T-helper 22 cell (primary cell): ENCODE measurements at places on chromosomes 3 and 15.

- DNase-seq, result no peak
Measured at GRCh38 chr3:42591811-42592210, 1.2 kb downstream of the SS18L2 start.

- DNase-seq, result no peak
Measured at GRCh38 chr3:42438193-42438592, 27.8 kb upstream of the LYZL4 start.

- no peak for DNase-seq
Measured at GRCh38 chr3:11508346-11509172, 135.2 kb downstream of the VGLL4 start.

GRCh38 chr3:182464513-182465145 lies 328.7 kb upstream of the ATP11B start:
- no peak for DNase-seq

DNA sequence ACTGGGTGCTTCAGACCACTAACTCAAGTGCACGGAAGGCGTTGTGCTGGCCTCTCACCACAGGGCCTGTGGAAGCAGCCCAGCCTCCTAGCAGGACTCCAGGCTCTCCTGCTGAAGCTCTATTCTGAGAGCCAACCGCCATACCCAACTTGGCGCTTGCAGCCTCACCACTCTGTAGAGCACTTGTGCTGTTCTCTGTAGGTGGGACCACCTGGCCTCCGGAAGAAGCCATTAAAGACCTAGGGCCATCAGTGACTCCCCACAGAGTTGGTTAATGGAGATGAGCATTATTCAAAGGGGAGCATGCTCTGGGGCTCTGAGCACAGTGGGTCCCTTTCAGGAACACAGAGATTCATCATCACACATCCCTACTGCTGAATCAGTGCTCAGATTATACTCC lies 50.9 kb downstream of the C3orf85 start:
- no peak for DNase-seq

GRCh38 chr15:34610354-34610753 lies 26.9 kb upstream of the GOLGA8B start:
- DNase-seq, result no peak

- no peak for DNase-seq
Measured at GRCh38 chr3:147939839-147940238, 530.7 kb downstream of the ZIC1 start.

DNA sequence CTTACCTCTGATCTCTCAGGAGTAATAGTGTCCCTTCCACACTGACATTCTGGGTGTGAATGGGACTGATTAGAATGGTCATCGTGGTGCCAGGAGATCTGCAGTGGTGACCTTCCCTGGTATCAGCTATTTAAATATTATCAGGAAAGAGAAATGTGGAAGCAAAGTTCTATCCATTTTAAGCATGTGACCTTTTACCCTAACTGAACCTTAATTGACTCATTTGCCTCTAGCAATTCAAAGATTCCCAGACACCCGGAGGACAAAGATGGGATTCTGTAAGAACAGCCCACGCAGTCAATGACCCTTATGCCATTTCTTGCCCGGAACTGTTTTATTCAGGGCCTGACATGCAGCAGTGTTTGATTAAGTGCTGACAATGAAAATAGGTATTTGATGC lies 10.3 kb downstream of the LIPC start:
- no peak for DNase-seq
